Activated T-cell treated with anti-CD3 and anti-CD28 coated beads, Interleukin-2, amount 50 U/mL, for 72 hours (primary cell): ENCODE measurements at places on chromosomes 5 and 9. TPM values are rescaled to one million over a fixed set of nuclear protein-coding genes. Genes with fewer than 3 reads are reported as not detected.

DNA sequence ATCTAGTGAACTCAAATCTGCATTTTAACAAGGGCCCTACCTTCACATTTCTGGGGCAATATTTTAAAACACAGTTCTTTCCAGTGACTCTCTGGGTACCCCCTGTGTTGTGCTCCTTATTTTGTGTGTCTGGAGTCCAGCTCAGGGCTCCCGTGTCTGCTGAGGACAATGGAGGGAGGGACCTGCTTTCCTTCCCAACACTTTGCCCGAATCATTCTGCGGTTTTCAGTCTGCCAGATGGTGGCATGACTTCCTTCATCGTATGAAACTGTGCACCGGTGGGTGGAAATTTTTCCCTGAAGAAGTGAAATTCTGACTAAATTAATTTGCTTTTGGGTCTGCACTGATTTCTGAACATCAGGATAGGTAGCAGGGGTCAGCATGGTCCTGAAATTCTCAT is 153.6 kb upstream of the CD180 start:
- DNase-seq: no peak

QRFP gene
- total RNA-seq: not detected

DNA sequence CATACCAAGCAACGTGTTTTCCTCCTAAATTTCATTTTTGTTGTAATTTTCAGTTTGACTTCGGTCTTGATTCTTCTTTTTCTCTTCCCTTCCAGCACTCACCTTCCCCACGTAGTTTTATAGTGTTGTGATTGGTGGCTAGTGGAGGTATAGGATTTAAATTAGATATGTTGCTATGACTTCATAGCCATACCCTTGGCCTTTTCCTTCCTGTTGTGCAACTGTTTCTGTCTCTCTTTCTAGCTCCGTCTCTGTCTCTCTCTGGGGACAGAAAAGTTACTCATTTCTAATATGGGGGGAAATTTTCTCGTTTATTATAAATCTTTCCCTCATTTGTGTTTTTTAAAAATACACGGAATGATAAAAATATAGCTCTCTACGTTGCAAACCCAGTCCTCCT is 20.6 kb upstream of the C5orf24 start:
- no peak for DNase-seq

ELOVL7 gene
- 5.9 TPM for total RNA-seq

- DNase-seq: peak; percentile 95
Measured at GRCh38 chr9:136539427-136540421, 6.1 kb downstream of the NOTCH1 start.

- DNase-seq: no peak
Measured at GRCh38 chr5:68444833-68445232, 229.3 kb downstream of the PIK3R1 start.

DNA sequence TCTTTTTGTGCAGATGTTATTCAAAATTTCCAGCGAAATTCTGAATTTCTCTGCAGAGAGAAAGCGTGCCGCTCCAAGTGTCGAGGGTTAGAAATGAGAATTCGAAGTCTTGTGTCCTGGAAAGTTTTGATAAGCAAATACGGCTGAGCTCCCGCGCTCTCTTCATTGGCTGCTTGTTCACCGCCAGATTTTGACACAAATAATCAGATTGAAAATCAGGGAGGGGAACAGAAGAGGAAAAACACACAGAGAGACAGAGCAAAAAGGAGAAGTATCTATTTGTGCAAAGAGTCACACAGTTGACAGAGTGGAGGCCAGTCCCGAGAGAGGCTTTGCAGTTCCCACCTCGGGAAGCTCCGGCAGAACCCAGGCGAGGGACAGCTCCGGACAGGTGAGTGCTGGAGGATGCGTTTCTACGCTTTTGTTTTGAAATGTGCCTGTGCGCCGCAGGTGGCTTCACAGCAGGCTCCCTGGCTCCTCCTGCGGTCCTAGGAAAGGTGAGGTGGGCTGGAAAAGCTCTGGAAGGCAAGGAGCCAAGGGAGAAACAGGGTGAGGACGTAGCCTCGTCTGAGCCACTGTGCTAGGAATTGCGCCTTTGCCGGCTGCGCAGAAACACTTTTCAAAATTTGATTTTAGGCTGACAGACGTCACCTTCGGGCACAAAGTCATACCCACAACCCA is at the start of gene GFI1B:
Gene GFI1B, plus strand, starts transcription at position 244 of the 681 bp plus-strand sequence. CDS start 7,985 bp downstream, outside the sequence.
- no peak for DNase-seq

DNA sequence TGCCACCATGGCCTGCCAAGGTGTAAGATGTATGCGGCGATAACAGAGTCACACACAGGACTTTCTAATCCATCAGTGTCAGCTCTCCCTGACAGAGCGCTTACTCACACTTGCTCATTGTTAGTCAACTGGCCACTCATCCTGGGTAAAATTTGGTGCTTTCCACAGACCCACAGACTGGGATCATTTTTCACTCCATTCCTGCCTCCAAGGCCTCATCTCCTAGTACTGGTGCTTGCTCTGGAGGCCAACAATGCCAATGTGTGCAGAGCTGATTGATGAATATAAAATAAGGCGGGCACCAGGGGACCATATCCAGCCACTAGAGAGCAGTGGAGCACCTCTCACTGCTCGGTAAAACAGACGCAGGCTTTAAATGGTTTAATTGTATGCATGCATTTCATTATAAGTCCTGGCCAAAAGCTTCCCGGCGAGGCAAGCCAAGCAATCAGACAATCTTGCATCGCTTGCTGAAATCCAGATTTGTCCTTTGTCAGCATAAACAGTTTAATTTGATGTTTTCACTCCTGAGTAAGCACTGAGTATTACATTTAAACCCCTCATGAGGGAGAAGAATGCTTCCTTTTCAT is 22.3 kb downstream of the PSMB7 start:
- DNase-seq: peak; percentile 14

TGFBI gene
- total RNA-seq: not detected

TMEM203 gene
- total RNA-seq: 27.4 TPM

DNA sequence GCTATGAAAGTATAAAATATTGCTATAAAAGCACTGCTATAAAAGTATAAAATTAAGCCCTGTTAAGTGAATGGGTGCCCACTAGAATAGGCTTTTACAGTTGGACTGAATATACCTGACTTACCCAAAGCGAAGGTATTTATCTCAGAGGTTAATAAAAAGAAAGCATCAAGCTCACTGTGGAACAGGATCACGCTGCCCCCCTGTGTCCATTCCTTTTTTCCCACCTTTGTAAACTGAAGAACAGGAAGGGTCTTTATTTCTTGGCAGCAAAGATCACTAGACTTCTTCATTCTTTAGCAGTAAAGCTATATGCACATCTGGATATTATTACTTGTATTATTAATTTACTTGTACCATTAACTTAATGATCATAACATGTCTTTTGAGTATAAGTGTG is 22.1 kb upstream of the PLPP6 start:
- DNase-seq: peak; percentile 41

FCN1 gene
- total RNA-seq: not detected

DNA sequence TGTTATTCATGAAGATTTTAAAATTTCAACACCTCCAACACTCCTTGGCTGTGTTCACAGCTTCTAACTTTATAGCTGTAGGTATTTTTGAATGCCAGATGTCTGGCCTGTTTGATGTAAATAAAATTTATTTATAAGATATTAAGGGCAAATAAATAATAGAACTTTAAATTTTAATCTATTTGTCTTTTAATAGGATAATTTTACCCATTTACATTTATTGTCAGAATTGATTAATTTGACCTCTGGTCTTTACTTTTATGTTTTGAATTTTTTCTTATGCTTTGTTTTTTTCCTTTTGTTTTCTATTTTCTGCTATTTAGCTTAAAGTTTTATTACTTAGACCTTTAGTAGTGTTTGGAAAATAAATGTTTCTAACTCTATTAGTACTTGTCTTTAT is 94.6 kb downstream of the UGCG start:
- DNase-seq: no peak

- no peak for DNase-seq
Measured at GRCh38 chr5:24773261-24773660, 128.5 kb upstream of the CDH10 start.

TSSK1B gene
- total RNA-seq: not detected

CCIN gene
- total RNA-seq: not detected

- DNase-seq: no peak
Measured at GRCh38 chr9:128097543-128098296, 29.7 kb downstream of the SLC25A25 start.

- DNase-seq: no peak
Measured at GRCh38 chr9:110842986-110843385, 174.4 kb downstream of the MUSK start.

DNA sequence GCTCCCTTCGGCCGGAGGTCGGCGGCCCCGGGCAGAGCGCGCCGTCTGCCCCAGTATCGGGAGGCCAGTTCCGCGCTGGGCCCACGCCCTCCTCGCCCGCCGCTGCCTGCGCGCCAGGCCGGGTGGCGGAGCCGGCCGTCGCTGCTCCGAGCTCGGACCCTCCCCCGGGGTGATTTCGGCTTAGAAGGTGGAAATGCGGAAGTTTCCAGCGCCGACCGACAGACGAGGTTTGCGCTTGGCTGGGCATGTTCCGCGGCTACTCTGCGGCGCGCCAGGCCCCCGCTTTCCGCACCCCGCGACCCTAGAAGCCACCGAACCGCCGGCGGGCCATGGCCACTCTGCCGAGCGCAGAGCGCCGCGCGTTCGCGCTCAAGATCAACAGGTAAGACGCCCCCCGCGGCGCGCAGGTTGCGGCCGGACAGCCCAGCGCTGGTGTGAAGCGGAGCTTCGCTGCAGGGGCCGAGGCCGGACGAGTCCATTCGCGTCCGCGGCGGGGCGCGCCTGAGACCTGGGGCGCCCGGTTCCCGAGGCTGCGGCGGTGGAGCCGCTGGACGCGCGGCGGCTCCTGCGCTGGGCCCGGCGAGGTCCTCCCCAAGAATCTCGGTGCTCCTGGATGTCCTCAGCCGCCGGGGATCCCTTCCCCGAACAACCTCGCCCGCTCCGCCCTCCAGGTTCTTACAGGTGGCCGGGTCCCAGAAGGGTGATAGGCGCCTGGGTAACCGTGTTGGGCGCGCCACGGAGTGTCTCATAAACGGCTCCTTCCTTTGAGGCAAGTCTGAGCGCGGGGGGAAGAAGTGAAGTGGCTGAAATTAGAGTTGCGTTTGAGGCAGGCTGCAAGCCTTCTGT is at the start of gene DOCK8:
Gene DOCK8, plus strand, starts transcription at position 218 of the 846 bp plus-strand sequence. Its CDS starts 112 bp downstream, at position 330.
- peak; percentile 74 for DNase-seq

DNA sequence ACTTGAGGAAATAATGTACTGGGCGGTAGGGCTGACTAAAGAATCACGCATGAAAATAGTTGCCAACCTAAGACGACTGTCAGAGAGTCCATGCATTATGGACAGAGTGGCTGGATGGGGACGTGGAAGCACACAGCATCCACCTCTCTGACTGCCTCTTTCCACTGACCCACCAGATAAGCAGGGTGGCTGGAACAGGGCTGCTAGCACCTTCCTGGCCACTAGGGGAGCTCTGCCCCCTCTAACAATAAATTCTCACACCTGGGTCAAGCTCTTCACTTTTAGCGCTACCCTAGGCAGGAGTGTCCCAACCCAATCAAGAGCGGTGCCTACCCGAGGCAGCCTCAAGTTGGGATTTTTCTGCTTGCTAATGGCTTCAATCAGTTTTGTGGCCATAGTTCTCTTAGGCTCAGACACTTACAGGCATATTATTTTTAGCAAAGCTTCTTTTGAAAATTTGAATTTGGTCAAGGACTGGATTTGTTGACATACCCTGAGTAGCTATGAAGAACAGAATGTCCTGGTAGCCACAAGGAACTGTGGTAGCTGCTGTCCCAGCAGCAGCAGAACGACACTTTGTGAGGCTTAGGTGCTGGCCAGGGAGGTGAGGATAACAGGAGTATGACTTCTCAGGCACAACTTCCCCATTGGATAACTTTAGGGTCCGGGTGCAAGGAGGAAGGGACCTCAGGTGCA is 6.9 kb upstream of the TPM2 start:
- DNase-seq: peak; percentile 65

DNA sequence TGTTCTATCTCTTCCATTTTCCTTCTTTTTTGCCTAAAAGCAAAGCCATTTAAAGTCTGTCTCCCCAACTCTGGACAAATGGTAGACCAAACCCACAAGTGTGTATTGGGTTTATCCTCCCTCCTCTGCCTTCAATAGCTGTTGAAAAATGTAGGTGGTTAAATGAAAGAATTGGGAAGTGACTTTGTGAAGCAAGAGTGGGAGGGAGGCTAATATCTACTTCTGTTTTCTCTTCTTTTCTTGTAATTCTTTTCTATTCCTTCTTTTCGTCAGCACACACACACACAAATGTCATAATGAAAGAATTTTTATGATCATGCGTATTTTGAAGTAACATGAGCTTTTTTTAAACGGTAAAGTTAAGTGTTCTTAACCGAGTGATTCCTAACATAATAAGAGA is 3.8 kb downstream of the CCDC152 start:
- no peak for DNase-seq

GRCh38 chr9:31715250-31715649 is 669.2 kb upstream of the ACO1 start:
- no peak for DNase-seq
